ENCODE measurements at places on chromosomes 4 and X.

DNA sequence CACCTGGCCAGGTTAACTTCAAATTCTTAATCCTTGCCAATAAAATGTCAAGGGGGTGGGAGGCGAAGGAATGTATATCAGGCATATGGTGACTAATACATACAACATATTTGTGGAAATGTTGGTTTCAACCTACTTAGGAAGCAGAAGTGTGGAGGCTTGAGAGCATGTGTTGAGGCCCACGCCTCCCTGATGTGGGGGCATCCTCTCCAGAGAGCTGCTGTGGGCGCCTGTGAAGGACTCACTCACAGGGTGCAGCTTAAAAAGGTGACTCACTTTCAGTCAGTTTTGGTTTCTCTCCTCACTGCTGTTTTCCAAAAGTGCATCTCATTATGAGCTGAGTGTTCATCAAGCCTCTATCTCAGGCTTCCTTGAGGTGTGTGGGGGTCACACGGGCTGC is 27.5 kb downstream of the LNX1 start:
- DNase-seq: no peak

DNA sequence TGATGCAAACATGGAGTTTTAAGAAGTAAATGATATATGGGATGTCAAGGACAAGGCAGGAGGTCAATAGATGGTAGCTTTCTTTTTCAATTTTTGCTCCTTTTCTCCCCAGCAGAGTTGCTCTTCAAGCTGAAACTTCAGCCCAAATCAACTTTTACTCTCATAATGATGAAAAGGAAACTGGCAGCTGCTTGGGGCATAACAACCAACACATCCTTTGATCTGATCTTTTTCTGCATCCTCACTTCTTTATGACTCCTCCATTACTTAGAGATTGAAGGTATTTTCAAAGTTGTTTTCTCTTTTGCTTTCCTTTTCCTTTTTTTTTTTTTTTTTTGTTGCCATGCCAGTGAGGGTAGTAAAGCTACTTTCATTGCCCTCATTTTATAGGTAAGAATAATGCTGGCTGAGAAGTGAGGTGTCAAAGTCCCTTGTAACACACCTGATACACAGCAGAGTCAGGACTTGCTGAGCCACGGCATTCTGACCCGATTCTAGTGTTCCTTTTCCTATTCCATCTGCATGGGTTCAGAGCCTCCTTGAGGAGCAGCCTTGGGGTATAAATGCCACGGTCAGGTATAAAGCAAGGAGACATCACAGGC is 26.9 kb downstream of the SLC2A9 start:
- no peak for DNase-seq

DNA sequence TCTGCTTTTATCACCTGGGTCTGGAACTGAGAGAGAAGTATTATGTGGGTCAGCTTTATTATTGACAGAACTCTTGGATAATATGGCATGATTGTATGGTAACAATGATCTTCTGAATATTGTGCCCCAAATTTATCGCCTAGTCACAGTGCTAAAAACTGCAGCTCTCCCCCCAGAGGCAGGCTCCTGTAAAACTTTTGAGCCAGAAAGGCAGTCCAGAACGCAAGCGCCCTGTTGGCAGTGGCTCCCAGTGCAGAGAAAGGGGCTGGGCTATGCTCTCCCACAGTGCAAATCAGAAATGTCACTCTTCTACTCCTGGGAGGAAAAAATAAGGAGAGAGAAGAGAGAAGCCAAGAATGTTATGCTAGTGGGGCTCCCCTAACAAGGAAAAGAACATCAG is 50.5 kb downstream of the HELT start:
- no peak for DNase-seq

DNA sequence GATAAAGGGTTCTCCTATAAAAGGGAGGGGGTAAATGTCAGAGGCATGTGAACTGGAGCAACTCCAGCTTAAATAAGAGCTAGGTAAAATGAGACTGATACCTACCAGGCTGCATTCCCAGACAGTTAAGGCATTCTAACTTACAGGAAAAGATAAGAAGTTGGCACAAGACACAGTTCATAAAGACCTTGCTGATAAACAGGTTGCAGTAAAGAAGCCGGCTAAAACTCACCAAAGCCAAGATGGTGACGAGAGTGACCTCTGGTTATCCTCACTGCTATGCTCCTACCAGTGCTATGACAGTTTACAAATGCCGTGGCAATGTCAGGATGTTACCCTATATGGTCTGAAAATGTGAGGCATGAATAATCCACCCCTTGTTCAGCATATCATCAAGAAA is 13.1 kb upstream of the SULT1B1 start:
- DNase-seq: no peak

DNA sequence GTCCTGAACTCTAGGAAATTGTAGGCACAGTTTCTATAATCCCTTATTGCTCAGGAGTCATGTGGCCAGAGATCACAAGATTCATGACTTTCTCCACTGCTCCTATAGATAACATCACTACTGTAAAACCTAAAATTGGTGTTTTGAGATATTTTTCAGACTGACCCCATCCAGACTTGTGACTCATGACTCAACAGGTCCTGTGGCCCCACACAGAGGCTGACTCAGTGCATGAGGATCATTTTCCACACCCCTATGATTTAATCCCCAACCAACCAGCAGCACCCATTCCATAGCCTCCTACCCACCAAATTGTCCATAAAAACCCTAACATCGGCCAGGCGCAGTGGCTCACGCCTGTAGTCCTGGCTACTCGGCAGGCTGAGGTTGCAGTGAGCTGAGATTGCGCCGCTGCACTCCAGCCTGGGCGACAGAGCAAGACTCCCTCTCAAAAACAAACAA is 13.2 kb upstream of the XIAP start:
- DNase-seq: no peak

GRCh38 chr4:183747931-183748670 is 89.0 kb downstream of the TRAPPC11 start:
- no peak for DNase-seq

DNA sequence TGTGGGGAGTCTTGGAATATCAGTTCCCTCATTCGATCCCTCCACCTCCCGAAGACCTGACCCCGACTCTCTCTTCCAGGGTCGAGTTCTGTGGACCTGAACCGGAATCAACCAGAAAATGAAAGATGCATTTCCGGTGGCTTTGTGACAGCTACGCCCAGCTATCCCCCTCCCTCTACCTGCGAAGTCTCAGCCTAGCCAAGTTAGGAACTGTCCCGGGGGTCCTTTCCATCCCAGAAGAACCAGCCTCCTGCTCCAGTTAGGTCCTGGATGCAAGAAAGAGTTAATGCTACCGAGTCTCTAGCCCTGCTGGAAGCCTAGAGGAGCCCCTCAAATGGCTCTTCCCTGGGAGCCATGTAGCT is 13.4 kb upstream of the ETDC start:
- no peak for DNase-seq

GRCh38 chrX:110280954-110281353 is 36.9 kb downstream of the AMMECR1 start:
- no peak for DNase-seq

DNA sequence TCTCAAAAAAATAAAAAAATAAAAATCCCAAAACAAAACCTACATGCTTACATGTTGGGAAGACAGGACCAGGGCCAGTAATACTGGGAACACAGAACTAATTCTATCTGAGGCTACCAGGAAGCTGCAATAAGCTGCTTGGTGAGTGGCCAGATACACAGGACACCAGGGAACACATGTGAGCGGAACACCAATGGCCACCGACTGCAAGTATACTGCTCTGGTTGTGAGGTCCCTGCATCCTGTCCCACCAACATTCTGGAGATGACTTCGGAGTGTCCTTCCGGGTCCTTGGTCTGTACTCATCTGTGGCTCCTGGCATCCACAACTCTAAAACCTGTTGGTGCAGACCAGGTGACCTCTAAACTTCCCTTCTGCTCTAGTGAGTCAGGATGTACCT is 2.7 kb downstream of the TNIP2 start:
- no peak for DNase-seq

GRCh38 chr4:1113311-1114009 is at the start of gene RNF212:
Gene RNF212 (minus strand): TSS chr4:1113564. CDS start chr4:1113464, 100 bp downstream.
- peak; percentile 27 for DNase-seq

GRCh38 chr4:79472693-79473438 is 64.8 kb upstream of the GK2 start:
- DNase-seq: no peak

GRCh38 chr4:125750399-125750798 is 435.6 kb downstream of the FAT4 start:
- DNase-seq: no peak

DNA sequence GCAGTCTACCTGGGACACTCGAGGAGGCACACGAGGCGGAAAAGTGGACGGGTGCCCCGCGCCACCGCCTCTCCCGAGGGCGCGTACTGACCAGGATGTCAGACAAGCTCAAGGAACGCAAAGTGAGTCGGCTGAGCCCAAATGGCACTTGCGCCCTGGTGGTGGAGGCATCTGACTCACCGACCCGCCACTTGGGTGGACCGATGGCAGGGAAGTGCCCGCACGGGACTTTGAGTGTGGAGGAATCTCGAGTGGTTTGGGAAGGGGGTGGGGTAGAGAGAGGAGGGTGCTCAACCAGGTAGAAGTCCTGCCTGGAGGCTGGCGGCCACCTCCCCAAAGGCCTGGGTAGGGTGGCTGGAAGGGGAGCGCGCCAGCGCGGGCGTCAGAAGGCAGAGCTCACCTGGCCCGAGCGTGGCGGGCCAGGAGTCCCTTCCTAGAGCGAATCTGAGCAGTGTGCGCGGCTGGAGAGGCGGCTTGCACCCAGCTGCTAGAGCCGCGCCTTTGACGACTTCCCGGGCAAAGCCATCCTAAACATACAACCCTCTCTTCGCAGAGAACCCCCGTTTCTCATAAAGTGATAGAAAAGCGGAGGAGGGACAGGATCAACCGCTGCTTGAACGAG is 655 bp downstream of the HELT start:
- no peak for DNase-seq

DNA sequence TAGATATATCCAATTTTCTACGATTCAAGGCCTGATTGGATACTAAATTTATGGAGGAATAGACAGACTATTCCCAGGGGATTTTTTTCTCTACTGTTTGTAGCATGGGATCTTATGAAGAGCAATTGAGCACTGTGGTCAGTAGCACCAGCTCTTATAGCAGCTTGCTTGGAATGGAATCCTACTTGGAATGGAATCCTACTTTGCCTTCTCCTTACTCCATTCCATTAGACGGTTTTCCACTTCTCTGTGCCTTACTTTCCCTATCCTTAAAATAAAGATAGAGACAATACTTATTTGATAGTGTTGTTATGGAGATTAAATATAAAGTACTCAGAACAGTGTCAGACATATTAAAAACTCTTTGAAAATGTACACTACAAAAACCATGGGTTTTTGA is 133.5 kb downstream of the BTC start:
- no peak for DNase-seq

GRCh38 chr4:17504081-17504480 is 7.8 kb downstream of the QDPR start:
- DNase-seq: no peak

DNA sequence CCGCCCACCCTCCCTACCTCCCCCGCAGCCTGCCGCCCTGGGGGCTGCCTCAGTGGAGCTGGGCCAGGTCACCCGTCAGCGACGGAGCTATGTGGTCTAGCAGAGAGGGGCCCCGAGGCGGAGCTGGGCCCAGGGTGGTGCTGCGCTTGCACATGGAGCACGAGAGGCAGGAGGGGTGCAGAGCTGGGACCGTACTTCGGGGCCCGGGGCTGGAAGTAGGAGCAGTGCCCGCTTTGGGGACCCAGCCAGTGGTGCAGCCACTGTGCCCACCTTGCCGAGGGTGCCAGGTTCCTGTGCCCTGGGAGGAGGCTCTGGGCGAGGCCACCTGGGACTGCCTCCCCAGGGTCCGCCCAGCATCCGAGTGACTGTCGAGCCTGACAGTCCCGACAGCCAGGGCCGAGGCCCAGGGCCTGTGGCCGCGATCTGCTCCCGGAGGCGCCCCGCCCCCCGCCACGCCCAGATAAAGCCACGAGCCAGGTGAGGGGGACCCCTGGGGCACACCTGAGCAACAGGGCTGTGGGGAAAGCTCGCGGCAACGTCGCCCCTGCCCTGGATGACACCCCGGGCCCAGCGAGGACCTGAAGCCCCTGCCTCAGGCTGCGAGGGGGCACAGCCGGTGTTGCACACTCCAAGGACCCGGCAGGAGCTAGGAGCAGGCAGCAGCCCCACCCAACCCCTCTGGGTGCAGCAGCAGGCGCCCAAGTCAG is 117.5 kb downstream of the DNAAF6 start:
- DNase-seq: no peak

- DNase-seq: no peak
Observed at GRCh38 chrX:19133231-19133630, 11.0 kb upstream of the ADGRG2 start.

DNA sequence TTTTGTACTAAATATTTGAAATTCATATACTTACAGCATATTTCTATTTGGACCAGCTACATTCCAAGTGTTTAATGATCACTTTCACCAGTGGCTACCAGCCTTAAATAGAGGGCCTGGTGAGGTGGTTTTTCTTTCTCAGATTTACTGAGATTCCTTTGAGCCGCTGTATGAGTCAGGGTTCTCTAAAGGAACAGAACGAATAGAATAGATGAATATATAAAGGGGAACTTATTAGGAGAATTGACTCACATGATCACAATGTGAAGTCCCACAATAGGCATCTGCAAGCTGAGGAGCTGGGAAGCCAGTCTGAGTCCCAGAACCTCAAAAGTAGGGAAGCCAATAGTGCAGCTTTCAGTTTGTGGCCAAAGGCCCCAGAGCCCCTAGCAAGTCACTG is 146.2 kb upstream of the TLL1 start:
- no peak for DNase-seq

DNA sequence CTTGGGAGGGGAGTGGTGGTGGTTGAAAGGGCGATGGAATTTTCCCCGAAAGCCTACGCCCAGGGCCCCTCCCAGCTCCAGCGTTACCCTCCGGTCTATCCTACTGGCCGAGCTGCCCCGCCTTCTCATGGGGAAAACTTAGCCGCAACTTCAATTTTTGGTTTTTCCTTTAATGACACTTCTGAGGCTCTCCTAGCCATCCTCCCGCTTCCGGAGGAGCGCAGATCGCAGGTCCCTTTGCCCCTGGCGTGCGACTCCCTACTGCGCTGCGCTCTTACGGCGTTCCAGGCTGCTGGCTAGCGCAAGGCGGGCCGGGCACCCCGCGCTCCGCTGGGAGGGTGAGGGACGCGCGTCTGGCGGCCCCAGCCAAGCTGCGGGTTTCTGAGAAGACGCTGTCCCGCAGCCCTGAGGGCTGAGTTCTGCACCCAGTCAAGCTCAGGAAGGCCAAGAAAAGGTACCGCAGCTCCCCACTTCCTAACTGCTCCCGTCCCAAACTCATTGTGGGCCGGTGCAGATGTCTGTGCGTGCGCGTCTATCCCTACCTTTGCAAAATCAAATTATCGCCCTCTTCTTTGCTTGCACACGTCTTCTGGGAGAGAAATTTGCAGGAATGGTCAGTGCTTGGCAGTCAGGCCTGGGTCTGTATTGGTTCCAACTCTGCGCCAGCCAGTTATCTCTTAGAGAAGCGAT is 533 bp downstream of the IL15 start:
- no peak for DNase-seq

DNA sequence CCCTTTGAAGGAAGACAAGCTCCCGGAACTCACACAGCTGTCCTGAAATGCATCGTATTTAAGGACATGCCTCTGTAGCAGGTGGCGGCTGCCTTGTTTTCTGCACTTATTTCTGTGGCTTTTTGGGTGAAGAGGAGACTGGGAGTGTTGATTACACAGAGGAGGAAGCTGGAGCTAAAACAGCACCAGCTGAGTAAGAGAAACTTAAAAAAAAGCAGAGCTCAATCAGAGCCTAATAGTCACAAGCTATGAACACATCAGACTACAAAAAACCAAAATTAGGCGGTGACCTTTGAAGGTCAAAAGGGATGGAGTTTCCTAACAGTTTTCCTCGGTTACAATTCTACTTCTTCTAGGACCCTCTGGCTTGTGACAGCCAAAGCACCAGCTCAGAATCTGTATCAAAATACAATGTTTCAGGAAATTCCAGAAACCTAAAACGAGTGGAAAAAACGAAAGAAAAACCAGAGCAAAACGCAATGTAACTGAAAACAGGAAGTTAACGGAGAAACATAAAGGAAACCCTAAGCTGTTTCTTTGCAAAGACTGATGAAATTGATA is 13.5 kb downstream of the PRKX start:
- DNase-seq: no peak
